Cardiac muscle cell (in vitro differentiated cells and primary cell): ENCODE measurements at places on chromosomes 2 and 18. TPM values are rescaled to one million over a fixed set of nuclear protein-coding genes. Genes with fewer than 3 reads are reported as not detected.

DNA sequence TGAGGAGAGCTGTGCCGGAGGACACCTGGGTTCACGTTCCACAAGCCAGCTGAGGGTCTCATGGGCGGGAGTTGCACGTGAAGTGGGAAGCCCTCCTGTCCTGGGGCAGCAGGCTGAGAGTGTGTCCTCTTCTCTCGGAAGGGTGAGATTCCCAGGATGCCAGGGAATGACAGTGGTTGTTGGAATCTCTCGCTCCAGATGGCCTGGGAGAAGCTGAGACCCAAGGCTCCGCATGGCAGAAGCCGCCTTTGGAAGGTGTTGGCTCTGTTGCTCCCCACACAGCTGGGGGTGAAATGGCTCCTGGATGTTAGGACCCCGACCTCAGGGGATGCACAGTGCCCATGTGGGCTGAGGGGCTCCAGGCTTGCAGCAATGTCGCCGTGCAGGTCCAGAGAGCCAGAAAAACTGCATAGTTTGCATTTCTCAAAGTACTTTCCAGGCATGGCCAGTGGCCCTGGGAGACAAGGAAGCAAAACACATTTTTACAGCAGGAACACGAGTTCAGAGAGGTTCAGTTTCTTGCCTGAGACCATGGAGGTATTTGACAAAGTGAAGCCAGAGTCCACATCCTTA is 153.4 kb downstream of the TMEM18 start:
- H3K36me3 ChIP-seq = no peaks in the 10 kb centered on the region
- no peak overlapping the region for H3K4me3 ChIP-seq
- H3K27ac ChIP-seq = no peak overlapping the region
- no peaks in the 10 kb centered on the region for H3K27me3 ChIP-seq
- DNase-seq = no peak

GRCh38 chr2:96065381-96065930 is 30.7 kb upstream of the GPAT2 start:
- H3K27me3 ChIP-seq = no peaks in the 10 kb centered on the region
- no peak overlapping the region for H3K4me3 ChIP-seq
- H3K27ac ChIP-seq = no peak overlapping the region

DNA sequence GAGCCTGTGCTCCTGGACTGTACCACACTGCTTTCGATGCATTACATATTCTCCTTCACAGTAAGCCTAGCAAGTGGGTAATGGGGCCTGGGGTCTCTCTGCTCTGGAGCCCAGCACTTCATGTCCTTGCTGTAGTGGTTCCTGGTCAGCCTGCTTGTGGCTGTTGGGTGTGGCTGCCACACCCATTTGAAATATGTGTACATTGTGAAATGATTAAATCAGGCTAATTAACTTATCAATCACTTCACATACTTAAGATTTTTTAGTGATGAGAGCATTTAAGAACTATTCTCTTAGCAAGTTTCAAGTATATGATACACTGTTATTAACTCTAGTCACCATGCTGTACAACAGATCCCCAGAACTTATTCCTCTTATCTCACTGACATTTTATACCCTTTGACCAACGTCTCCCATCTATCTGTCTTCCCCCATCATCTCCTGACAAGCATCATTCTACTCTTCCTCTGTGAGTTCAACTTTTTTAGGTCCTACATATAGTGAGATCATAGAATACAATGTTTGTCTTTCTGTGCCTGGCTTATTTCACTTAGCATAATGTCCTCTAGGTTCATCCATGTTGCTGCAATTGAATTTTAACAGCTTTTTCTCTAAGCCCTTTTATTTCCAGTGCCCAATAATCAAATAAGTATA is 92.1 kb downstream of the LYPD6 start:
- peaks cover 15% of the 10 kb centered on the region for H3K4me1 ChIP-seq
- no peaks in the 10 kb centered on the region for H3K27me3 ChIP-seq
- no peaks in the 10 kb centered on the region for H3K36me3 ChIP-seq

The LIMS4 gene
- 2.1 and 2.3 TPM in 2 replicates for total RNA-seq

- H3K36me3 ChIP-seq = no peaks in the 10 kb centered on the region
- no peaks in the 10 kb centered on the region for H3K27me3 ChIP-seq
- H3K27ac ChIP-seq = peak overlapping the region; percentile 31
- no peak overlapping the region for H3K4me3 ChIP-seq
- no peak for DNase-seq
Observed at GRCh38 chr2:95007822-95008221, 17.7 kb upstream of the MAL start.

The IWS1 gene
- total RNA-seq = 47.2 and 55.6 TPM in 2 replicates

DNA sequence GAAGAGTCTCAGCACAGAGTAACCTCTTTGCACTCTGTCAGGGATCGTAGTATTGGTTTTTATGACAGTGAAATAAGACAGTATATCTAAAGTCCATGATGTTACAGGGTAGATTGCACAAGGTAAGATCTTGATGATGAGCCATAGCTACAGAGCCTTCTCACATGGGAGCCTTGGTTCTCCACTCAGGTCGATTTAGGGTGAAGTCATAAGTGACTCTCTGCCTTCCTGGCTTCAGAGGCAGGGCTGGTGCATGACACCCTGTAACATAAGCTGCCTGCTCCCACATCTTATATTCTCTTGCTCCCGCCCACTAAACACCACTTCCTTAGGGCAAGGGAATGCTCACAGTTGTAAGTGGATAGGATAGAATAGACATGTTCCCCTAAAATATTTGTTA is 13.3 kb downstream of the DAPL1 start:
- H3K27me3 ChIP-seq = no peaks in the 10 kb centered on the region
- H3K27ac ChIP-seq = no peak overlapping the region
- H3K4me1 ChIP-seq = peaks cover 9% of the 10 kb centered on the region
- DNase-seq = no peak
- H3K4me3 ChIP-seq = no peak overlapping the region

DNA sequence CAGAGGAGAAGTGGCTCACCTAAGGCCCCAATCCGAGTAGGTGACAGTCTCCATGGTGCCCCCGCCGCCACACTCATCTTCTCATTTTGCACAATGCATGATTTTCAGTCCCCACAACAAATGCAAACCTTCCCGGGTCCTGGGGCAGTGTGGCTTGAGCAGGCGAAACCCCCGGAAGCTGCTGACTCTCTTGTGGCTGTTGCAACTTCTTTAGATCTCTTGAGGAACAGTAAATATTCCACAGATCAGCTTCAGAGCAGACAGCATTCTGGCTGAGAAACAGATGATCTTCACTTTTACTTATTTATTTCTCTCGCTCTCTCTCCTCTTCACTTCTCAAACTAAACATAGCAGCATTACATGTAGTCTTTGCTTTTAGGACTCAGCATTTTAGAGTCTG is 51.9 kb downstream of the ASAP2 start:
- no peaks in the 10 kb centered on the region for H3K36me3 ChIP-seq
- no peaks in the 10 kb centered on the region for H3K27me3 ChIP-seq
- H3K4me1 ChIP-seq = peaks cover 41% of the 10 kb centered on the region
- no peak for DNase-seq
- H3K27ac ChIP-seq = no peak overlapping the region

- H3K36me3 ChIP-seq = peaks cover 2% of the 10 kb centered on the region
- no peak overlapping the region for H3K4me3 ChIP-seq
- no peak for DNase-seq
- peaks cover 28% of the 10 kb centered on the region for H3K4me1 ChIP-seq
Observed at GRCh38 chr2:240459401-240460252, 24.2 kb downstream of the GPC1 start.

DNA sequence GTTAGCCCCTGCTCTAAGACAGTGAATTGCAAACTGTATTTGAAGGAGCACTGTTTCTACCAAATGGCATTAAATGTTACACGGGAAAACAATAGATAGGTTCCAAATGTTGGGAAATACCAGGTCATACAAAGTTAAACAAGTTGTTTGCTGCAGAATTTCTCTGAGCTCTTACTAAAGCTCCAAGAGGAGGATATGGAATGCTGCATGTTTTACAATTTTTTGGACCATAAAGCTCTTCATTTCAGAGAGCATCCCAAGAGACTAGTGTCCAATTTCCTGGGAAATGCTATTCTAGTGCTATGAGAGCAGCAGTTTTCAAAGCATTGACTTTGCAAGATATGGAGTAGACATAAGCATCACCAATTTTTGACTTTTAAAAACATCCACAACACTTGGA is 155.6 kb upstream of the CCDC68 start:
- no peak overlapping the region for H3K4me3 ChIP-seq
- no peaks in the 10 kb centered on the region for H3K27me3 ChIP-seq
- H3K4me1 ChIP-seq = no peaks in the 10 kb centered on the region
- H3K27ac ChIP-seq = no peak overlapping the region

DNA sequence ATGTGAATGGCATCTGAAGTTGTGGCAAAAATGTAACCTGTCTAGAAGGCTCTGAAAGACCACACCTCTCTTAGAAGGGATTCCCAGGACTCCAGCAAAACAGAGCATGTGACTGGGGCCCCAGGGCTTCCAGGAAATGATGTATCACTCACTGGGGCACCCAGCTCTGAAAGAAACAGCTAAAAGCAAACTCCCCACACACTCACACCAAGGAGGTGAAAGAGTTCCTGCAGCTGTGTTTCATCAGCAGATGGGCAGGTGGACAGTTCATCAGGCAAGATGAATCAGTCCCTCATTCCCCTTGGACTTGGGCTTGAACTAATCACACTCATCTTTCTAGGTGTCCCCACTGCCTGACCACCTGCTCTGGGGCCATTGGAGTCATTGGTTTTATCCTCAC is 76.2 kb downstream of the CCBE1 start:
- no peaks in the 10 kb centered on the region for H3K27me3 ChIP-seq
- H3K4me3 ChIP-seq = no peak overlapping the region
- DNase-seq = no peak
- no peak overlapping the region for H3K27ac ChIP-seq
- no peaks in the 10 kb centered on the region for H3K36me3 ChIP-seq

DNA sequence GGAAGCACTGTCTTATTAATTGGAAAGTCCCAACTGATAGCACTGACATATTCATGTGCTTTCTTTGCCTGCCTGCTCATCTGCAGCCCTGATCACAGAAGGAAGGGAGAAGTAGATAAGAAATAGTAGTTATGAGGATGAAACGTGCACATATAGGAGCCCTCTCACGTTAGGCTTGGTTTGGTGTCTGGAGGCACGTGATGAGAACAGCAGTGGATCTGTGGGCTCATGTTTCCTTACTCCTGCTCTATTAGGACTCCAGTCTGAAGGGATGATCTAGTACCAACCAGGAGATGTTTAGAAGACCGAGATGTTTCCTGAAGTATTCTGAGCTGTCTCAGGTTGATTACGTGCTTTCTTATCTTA is 84.9 kb downstream of the MAP4K4 start:
- no peaks in the 10 kb centered on the region for H3K27me3 ChIP-seq
- no peaks in the 10 kb centered on the region for H3K36me3 ChIP-seq
- no peaks in the 10 kb centered on the region for H3K4me1 ChIP-seq
- no peak overlapping the region for H3K4me3 ChIP-seq

The ZNF521 gene
- total RNA-seq = 152 and 442 TPM in 2 replicates

GRCh38 chr2:120298173-120298835 is 45.7 kb downstream of the RALB start:
- no peak overlapping the region for H3K27ac ChIP-seq
- H3K36me3 ChIP-seq = peaks cover 4% of the 10 kb centered on the region
- no peak overlapping the region for H3K4me3 ChIP-seq
- DNase-seq = peak; percentile 73
- H3K27me3 ChIP-seq = no peaks in the 10 kb centered on the region

The GKN2 gene
- not detected in 2 replicates for total RNA-seq

- no peak overlapping the region for H3K4me3 ChIP-seq
- H3K4me1 ChIP-seq = no peaks in the 10 kb centered on the region
- no peak for DNase-seq
- peaks cover 8% of the 10 kb centered on the region for H3K27me3 ChIP-seq
Observed at GRCh38 chr2:103288696-103289095, 526.9 kb downstream of the TMEM182 start.

GRCh38 chr18:31677592-31677991 is 6.8 kb downstream of the B4GALT6 start:
- H3K36me3 ChIP-seq = no peaks in the 10 kb centered on the region
- H3K27ac ChIP-seq = peak overlapping the region; percentile 14
- no peaks in the 10 kb centered on the region for H3K27me3 ChIP-seq
- DNase-seq = peak; percentile 17
- peaks cover 26% of the 10 kb centered on the region for H3K4me1 ChIP-seq

GRCh38 chr2:180413336-180413735 is 406.2 kb upstream of the CWC22 start:
- no peak for DNase-seq
- no peaks in the 10 kb centered on the region for H3K36me3 ChIP-seq
- no peak overlapping the region for H3K4me3 ChIP-seq
- H3K27me3 ChIP-seq = no peaks in the 10 kb centered on the region
- H3K4me1 ChIP-seq = peaks cover 18% of the 10 kb centered on the region

GRCh38 chr2:72096181-72096580 is 51.5 kb downstream of the CYP26B1 start:
- H3K4me1 ChIP-seq = no peaks in the 10 kb centered on the region
- no peaks in the 10 kb centered on the region for H3K36me3 ChIP-seq
- peaks cover 3% of the 10 kb centered on the region for H3K27me3 ChIP-seq
- no peak overlapping the region for H3K27ac ChIP-seq
- DNase-seq = no peak

- peaks cover 24% of the 10 kb centered on the region for H3K4me1 ChIP-seq
- H3K27me3 ChIP-seq = no peaks in the 10 kb centered on the region
- DNase-seq = peak; percentile 87
- H3K36me3 ChIP-seq = no peaks in the 10 kb centered on the region
Observed at GRCh38 chr2:1010415-1010930, 59.8 kb downstream of the SNTG2 start.

The DCC gene
- 0.14 and 0.27 TPM in 2 replicates for total RNA-seq

GRCh38 chr18:13442451-13442850 is 223.9 kb downstream of the LDLRAD4 start:
- H3K27ac ChIP-seq = no peak overlapping the region
- no peak for DNase-seq
- H3K36me3 ChIP-seq = no peaks in the 10 kb centered on the region
- H3K4me3 ChIP-seq = no peak overlapping the region
- no peaks in the 10 kb centered on the region for H3K27me3 ChIP-seq

DNA sequence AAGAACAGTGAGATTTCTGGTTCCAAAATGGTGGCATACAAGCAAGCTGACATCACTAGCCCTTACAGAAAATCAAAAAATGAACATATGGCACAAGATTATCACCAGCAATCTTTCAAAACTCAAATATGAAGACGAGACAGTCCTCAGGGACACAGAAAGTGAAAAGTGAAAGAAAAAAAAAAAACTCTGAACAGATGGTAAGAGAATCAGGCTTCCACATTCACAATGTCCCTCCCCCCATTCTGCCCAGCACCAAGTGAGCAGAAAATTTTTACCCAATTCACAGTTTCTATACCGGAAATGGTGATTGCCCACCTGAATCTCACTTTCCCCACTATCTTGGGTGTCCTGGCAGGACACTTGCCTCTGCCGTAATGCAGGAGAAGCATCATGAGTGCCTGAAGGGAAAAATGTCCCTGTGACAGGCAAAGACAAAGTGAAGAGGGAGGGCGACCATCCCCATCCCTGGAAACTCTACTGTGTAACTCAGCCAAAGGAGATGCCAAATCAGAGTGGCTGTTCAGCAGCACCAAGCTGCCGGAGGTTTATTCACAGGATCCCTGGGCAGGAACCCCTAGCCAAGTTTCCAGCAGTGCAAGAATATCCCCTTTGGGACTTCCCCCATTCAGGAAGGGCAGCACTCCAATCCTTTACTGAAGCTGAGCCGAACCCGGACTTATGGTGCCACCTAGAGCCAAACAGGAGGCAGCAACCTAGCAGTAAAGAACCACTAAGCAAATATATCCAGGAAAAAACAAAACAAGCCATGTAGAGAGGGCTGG is 312.2 kb downstream of the LRATD1 start:
- no peak for DNase-seq
- no peaks in the 10 kb centered on the region for H3K27me3 ChIP-seq
- H3K4me3 ChIP-seq = no peak overlapping the region

The SLC8A1 gene
- total RNA-seq = 492 and 682 TPM in 2 replicates
